PC-9 (cell line): ENCODE measurements at places on chromosomes 11 and 22. TPM values are rescaled to one million over a fixed set of nuclear protein-coding genes. Genes with fewer than 3 reads are reported as not detected.

Gene RPS6KB2
- 52.0 and 54.0 TPM in 2 replicates for total RNA-seq

Gene MOV10L1
- not detected in 2 replicates for total RNA-seq

Gene TBX10
- not detected in 2 replicates for total RNA-seq

Gene OVCH2
- total RNA-seq, result 4.8 and 5.3 TPM in 2 replicates

Gene GAB4
- not detected in 2 replicates for total RNA-seq

Gene TBX1
- total RNA-seq, result 0.74 and 2.4 TPM in 2 replicates

Gene SLC22A8
- total RNA-seq, result not detected in 2 replicates

Gene EMID1
- total RNA-seq, result 1.1 and 3.1 TPM in 2 replicates

Gene PIM3
- 67.0 and 84.8 TPM in 2 replicates for total RNA-seq

Gene OR5L1
- not detected in 2 replicates for total RNA-seq

Gene MAP6
- 0.45 TPM in 1 of 2 replicates, not detected in the other for total RNA-seq

Gene SCUBE1
- not detected in 2 replicates for total RNA-seq

- DNase-seq, result no peak
These were observed 2.5 kb upstream of the KRTAP5-2 start for GRCh38 chr11:1600626-1601025.

DNA sequence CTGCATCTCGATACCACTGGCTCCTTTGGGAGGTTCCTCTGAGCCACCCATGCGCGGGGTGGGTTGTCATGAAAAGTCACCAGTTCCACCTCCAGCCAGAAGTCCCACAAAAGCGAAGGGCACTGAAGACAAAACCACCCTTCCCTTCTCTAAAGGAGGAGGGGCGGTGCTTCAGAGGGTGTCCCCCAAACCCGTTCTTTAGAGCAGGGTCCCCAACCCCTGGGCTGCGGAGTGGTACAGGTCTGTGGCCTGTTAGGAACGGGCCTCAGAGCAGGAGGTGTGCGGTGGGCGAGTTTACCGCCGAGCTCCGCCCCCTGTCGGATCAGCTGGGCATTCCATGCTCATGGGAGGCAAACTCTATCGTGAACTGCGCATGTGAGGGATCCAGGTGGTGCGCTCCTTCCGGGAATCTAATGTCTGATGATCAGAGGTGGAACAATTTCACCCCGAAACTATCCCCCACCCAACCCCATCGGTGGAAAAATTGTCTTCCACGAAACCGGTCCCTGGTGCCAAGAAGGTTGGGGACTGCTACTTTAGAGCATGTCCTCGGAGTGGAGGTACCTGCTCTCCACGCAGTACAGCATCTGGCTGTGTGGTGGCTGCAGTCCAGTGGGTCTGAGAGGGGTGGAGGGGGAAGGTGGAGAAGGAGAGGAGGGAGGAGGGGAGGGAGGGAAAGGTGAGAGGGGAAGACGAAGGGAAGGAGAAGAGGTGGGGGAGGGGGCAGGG, 72.9 kb upstream of the SEPTIN5 start:
- no peak for DNase-seq

GRCh38 chr11:87203907-87204602, 166.3 kb downstream of the TMEM135 start:
- no peak for DNase-seq

- DNase-seq, result no peak
These were observed 76.3 kb downstream of the CYB5R2 start for GRCh38 chr11:7596975-7597391.

DNA sequence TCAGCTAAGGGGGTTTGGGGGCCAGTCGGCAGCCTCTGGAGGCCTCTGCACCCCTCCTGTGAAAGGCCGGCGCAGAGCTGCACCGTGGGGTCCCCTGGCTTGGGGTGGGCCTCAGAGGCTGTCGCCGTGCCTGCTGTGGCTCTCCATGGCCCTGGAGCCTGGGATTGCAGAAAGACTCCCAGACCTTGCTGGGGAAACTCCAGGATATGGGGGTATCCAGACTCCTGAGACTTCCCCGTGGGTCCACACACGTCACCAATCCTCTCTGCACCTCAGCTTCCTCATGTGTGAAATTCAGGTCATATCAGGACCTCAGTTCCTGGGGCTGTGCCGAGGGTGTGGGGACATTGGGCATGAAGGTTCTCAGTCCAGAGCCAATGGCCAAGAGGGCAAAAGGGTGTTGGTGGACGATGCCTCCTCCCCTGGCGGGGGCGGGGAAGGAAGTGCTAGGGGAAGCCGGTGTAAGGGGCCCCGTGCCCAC, 97.1 kb downstream of the KCNQ1 start:
- DNase-seq, result no peak

DNA sequence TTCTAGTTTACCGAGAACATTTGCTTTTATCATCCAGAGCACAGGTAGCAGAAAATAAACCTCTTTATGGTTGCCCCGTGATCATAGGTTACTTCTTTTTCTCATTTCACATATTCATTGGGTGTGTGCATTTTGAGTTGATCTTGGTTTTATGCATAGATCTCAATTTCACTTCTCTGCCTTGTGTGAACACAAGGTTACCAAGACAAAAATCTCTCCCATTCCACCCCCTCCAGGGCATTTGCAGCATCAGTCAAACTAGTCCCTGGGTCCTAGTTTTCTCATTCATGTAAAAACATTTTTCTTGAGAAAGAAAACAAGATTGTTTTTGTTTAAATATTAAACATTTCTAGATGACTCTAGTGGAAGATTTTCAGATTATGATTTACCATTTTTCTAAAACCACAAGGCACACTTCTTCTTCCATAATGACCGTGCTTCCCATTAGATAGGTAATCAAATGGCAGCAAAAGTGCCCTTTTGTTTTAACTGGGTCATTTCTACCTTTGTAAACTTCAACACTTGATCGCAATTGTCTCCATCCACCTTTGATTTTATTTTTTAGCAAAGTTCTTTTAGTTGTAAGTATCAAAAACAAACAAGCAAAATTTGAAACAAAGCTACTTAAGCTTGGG, 526.6 kb upstream of the CADM1 start:
- DNase-seq, result no peak

- no peak for DNase-seq
These were observed 996.5 kb downstream of the OPCML start for GRCh38 chr11:132535830-132536229.

DNA sequence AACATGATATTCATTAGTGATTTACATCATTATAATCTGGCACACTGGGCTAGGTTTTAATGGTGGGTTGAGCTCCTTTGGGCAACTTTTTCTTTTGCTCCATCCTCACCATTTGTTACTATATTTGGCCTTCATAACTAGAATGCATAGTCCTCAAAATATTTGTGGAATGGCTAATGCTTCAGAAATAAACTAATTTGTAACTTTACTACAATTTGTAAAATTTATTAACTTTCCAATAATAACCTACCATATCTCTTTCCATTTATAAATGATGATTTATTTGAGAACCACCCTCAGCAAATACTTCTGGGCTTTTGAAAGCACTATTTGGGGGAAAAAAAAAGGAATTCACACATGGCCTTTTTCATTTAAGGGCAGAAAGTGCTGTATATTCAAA, 79.7 kb downstream of the LARGE2 start:
- no peak for DNase-seq

GRCh38 chr22:22863001-22863400, 24.6 kb upstream of the IGLL5 start:
- no peak for DNase-seq

- peak; percentile 76 for DNase-seq
These were observed 25.7 kb upstream of the CHKA start for GRCh38 chr11:68146704-68147474.

GRCh38 chr22:23077627-23078461, 7.5 kb downstream of the GNAZ start:
- DNase-seq, result no peak

- no peak for DNase-seq
These were observed 147.5 kb downstream of the LARGE1 start for GRCh38 chr22:33772745-33773144.
